ENCODE measurements at places on chromosomes 2 and 18. TPM values are rescaled to one million over a fixed set of nuclear protein-coding genes. Genes with fewer than 3 reads are reported as not detected.

The MAPRE3 gene
- 5.4 TPM for total RNA-seq

The AMER3 gene
- total RNA-seq, result under 0.01 TPM

The E2F6 gene
- total RNA-seq, result 9.4 TPM

The LAMA1 gene
- 1.5 TPM for total RNA-seq

The OR6B3 gene
- total RNA-seq, result not detected

The CHMP3 gene
- 74.7 TPM for total RNA-seq

The PJVK gene
- total RNA-seq, result 3.3 TPM

The C2orf81 gene
- 1.4 TPM for total RNA-seq

The CHRND gene
- total RNA-seq, result not detected

The TUBB8B gene
- total RNA-seq, result not detected

The TMEM37 gene
- total RNA-seq, result 0.32 TPM

The PROM2 gene
- total RNA-seq, result 1.1 TPM

The ZNF521 gene
- 17.0 TPM for total RNA-seq

The HOXD13 gene
- not detected for total RNA-seq

The CRYGD gene
- total RNA-seq, result not detected

The RSAD2 gene
- total RNA-seq, result under 0.01 TPM

The C1GALT1C1L gene
- 0.34 TPM for total RNA-seq

The SULT1C4 gene
- total RNA-seq, result not detected
